ENCODE measurements at places on chromosomes 7 and 10.

DNA sequence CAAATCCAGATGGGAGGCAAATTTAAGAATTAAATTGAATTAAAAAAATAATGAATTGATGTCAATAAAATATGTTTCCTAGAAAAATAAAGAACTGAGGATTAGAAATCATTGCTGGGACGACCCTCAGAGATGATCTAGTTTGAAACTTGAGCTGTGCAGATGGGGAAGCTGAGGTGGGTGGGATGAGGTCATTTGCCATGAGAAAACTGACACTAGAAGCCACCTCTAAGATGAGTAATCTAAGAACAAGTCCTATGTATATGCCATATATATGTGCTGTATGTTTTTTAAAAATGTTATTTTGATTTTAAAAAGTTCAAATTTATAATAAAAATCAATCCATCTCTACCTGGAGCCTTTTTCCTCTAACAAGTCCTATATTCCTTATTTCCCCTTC is 135.7 kb downstream of the RSU1 start:
- DNase-seq, result no peak

DNA sequence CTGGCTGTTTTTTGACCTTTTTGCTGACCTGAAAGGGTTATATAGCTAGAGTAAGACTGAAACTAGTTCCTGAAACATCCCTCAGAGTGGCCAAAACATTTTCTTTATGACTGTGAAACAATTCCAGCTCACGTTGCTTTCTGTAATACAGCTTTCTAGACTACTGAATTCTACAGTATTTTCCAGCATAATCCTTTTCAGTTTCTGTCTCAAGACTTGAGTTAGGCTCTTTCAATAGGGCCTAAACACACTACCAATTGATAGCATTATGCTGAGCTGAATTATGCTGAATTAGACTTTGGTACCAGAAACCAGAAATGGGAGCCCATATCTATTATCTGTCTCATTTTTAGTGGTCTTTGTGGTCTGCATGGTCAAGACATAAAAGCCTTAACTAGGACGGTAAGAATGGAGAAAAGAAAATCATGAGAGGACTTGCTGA is 72.6 kb downstream of the EPDR1 start:
- no peak for DNase-seq

- DNase-seq, result no peak
Measured at GRCh38 chr7:6416516-6417145, 31.1 kb downstream of the DAGLB start.

- DNase-seq, result no peak
Measured at GRCh38 chr7:64183126-64183742, 23.8 kb upstream of the ZNF735 start.

- DNase-seq, result no peak
Measured at GRCh38 chr7:128792471-128793180, 858 bp downstream of the CCDC136 start.

- no peak for DNase-seq
Measured at GRCh38 chr7:113010377-113010776, 76.2 kb downstream of the GPR85 start.

DNA sequence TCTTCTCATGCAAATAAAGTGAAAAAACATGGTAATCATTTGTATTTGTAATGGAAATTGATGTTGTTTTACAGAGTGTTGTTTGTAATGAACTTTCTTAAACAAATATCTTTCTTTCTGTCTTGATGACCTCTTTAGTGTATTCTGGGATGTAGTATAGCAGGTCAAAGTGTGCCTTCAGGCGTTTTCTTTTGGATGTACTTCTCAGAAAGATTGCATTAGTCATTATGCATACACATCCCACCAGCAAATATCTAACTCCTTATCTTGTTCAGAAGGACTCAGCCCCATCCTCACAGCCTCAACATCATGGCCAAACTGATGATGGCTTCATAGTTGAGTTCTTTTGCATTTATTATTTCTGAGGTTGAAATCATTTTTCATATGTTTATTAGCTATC is 124.7 kb downstream of the LRRC18 start:
- no peak for DNase-seq

GRCh38 chr10:629186-629998 is 60.1 kb downstream of the DIP2C start:
- DNase-seq, result no peak

DNA sequence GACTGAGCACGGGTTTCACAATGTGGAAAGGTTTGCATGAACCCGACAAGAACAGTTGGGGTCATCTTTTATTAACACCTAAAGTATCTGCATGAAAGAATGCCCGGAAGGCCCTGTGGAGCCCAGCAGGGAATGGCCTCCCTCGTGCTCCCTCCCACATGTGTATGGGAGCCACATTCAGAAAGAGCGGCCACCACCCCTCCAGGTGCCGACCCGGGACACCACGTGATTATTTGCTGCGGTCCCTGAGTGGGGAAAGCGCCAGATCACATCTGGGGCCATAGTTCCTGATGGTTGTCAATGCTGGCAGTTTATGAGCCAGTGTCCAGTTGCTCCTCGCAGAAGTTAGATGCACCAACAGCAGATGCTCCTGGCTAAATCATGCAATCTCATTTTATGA is 571.4 kb downstream of the TCERG1L start:
- no peak for DNase-seq

DNA sequence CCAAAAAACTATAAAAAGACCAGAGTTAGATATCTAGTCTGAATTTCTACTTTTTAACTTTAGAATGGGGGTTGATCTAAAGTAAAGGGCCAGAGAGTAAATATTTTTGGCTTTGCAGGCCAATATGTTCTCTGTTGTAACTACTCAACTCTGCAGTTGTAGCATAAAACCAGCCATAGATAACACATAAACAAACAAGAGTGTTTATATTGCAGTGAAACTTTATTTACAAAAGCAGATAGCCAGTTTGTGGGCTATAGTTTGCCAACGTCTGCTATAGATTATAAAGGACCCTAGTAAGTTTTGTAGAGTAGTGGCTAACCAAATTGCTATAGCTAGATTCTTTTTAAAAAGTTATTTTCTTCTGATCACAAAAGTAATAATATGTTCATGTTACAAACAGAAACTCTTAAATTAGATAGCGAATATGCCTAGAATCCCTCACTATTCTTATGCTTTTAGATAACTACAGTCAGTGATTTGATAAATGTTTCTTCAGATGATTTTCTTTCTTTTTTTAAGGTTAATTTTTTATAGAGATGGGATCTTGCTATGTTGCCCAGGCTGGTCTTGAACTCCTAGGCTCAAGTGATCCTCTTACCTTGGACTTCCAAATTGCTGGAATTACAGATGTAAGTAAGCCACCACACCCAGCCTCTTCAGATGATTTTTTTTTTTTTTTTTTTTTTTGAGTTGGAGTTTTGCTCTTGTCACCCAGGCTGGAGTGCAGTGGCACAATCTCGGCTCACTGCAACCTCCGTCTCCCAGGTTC is 23.6 kb upstream of the HBP1 start:
- DNase-seq, result no peak

- no peak for DNase-seq
Measured at GRCh38 chr10:23310404-23310803, 34.2 kb downstream of the C10orf67 start.

GRCh38 chr7:42745357-42746059 is 166.4 kb downstream of the C7orf25 start:
- no peak for DNase-seq

GRCh38 chr10:13700473-13701144 is 113.8 kb downstream of the PRPF18 start:
- DNase-seq, result no peak

- no peak for DNase-seq
Measured at GRCh38 chr10:15419279-15419874, 48.3 kb upstream of the FAM171A1 start.

DNA sequence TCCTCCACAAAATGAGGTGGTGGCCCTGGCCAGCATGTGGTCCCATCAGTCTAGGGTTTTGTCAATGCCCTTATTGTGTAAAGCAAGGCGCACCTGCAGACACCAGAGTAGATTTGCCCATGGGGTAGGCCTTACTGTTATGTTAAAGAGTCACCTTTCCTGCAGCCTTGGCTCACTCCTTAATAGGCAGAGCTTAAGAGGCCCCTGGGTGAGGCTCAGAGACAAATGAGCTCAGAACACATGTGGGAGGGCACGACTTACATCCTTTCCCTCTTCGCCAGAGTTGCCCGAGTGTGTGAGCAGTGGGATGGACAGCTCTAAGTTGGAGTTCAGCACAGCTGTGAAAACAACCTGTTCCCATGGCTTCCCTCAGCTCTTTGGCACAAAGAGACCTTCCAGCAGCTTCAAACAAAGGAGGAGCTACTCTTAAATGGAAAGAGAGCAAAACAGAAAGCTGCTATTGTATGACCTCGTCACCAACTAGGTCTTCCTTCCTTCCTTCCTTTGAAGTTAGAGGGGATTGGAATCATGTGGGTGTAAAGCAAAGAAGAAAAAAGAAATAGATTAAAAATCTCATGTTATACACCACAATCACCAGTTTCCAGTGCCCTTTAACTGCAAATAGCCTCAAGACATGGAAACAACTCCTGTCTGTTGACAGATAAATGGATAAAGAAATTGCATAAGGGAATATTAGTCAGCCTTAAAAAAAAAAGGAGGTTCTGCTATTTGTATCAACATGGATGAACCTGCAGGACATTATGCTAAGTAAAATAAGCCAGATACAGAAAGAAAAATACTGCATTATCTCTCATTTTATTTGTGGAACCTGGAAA is 11.9 kb upstream of the XPNPEP1 start:
- no peak for DNase-seq

- peak; percentile 96 for DNase-seq
Measured at GRCh38 chr10:4498711-4499251, 327.2 kb upstream of the AKR1E2 start.

- no peak for DNase-seq
Measured at GRCh38 chr10:90180886-90181691, 479.7 kb downstream of the KIF20B start.

GRCh38 chr7:111229181-111229740 is 138.3 kb downstream of the LRRN3 start:
- DNase-seq, result no peak

DNA sequence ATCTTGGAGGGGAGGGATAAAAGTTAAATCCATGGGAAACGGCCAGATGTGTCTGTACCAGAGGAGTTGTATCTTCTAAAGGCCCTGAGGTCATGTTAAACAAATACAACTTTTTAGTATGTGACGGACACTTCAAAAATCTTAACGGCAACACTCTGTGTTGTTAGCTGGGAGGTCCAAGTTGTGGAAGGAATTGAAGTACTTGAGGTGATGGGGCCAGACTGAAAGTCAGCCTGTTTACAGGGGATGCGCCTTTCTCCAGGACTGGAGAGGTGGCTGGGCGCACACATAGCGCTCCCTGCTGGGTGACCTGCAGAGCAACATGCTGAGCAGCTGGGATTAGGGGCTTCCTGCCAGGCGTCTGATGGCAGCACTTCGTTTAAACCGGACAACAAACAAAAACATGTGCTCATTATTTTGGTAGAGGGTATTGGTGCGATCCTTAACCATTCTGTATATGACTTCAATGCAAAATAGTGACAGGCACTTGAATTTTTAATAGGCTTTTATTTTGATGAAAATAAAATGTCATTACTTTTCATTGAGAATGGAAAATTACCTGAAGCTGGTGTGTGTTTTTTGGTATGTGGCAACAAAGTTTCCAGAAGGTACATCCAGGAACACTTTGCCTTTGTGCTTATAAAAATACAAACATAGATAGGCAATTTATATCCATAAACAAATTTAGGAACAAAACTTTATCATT is 198.2 kb downstream of the MLLT10 start:
- DNase-seq, result peak; percentile 42

DNA sequence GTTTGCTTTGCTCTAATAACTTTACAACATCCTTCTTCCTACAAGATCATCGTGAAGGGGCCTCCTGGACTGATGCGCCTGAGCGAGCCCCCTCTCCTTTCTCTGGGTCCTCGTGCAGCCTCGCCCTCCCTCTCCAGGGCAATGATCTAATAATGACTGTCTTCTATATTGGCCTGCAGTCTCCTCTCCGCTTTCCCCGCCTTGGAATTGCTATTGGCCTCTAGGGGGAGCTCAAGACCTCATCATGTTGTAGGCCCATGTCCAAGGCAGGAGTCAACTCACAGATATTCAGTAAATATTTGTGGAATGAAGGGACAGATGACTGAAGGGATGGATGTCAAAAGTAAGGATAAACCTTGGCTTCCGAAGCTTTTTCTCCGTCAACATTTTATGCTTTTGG is 1180.3 kb downstream of the TYW1 start:
- peak; percentile 70 for DNase-seq

Measured in fibroblast of skin of left quadriceps (primary cell).